CD4-positive, CD25-positive, alpha-beta regulatory T cell (primary cell): ENCODE measurements at places on chromosomes 5 and 9. TPM values are rescaled to one million over a fixed set of nuclear protein-coding genes. Genes with fewer than 3 reads are reported as not detected.

Gene C5
- total RNA-seq, result 1.5 TPM

Gene GARIN3
- not detected for total RNA-seq

Gene ROR2
- total RNA-seq, result 0.12 TPM

Gene NR2F1-AS1
- total RNA-seq, result not detected

Gene CEP72
- 12.3 TPM for total RNA-seq

Gene ABHD17B
- total RNA-seq, result 27.8 TPM

Gene CHSY3
- total RNA-seq, result not detected

- H3K4me1 ChIP-seq, result no peaks in the 10 kb centered on the region
- H3K36me3 ChIP-seq, result no peaks in the 10 kb centered on the region
- no peak overlapping the region for H3K4me3 ChIP-seq
These were observed 169.2 kb downstream of the EDIL3 start for GRCh38 chr5:84215521-84215920.

GRCh38 chr5:96790961-96791504 lies 16.7 kb downstream of the ERAP1 start:
- H3K36me3 ChIP-seq, result peaks cover 95% of the 10 kb centered on the region
- no peak overlapping the region for H3K4me3 ChIP-seq
- no peaks in the 10 kb centered on the region for H3K4me1 ChIP-seq
- H3K27me3 ChIP-seq, result no peaks in the 10 kb centered on the region
- H3K27ac ChIP-seq, result no peak overlapping the region

GRCh38 chr5:33637011-33637410 lies 196.2 kb downstream of the TARS1 start:
- DNase-seq, result no peak
- no peaks in the 10 kb centered on the region for H3K4me1 ChIP-seq
- H3K4me3 ChIP-seq, result no peak overlapping the region
- H3K27ac ChIP-seq, result no peak overlapping the region
- H3K36me3 ChIP-seq, result no peaks in the 10 kb centered on the region
- peaks cover 2% of the 10 kb centered on the region for H3K27me3 ChIP-seq

GRCh38 chr5:60161340-60161934 lies 267.9 kb upstream of the PDE4D start:
- H3K27me3 ChIP-seq, result no peaks in the 10 kb centered on the region
- no peak for DNase-seq
- no peak overlapping the region for H3K27ac ChIP-seq
- H3K36me3 ChIP-seq, result no peaks in the 10 kb centered on the region

- no peaks in the 10 kb centered on the region for H3K4me1 ChIP-seq
- no peak for DNase-seq
These were observed 54.7 kb upstream of the SIMC1 start for GRCh38 chr5:176183321-176184074.

GRCh38 chr9:98558575-98558974 lies 150.2 kb downstream of the GABBR2 start:
- no peaks in the 10 kb centered on the region for H3K27me3 ChIP-seq
- H3K27ac ChIP-seq, result no peak overlapping the region
- H3K4me1 ChIP-seq, result no peaks in the 10 kb centered on the region
- no peaks in the 10 kb centered on the region for H3K36me3 ChIP-seq
- H3K4me3 ChIP-seq, result no peak overlapping the region

- no peak overlapping the region for H3K27ac ChIP-seq
- no peak for DNase-seq
- H3K4me1 ChIP-seq, result no peaks in the 10 kb centered on the region
- H3K4me3 ChIP-seq, result no peak overlapping the region
These were observed 169.6 kb downstream of the ADCY2 start for GRCh38 chr5:7565559-7565958.

GRCh38 chr9:117405950-117406705 lies 8.7 kb downstream of the ASTN2 start:
- H3K27ac ChIP-seq, result no peak overlapping the region
- no peak overlapping the region for H3K4me3 ChIP-seq
- no peaks in the 10 kb centered on the region for H3K36me3 ChIP-seq

DNA sequence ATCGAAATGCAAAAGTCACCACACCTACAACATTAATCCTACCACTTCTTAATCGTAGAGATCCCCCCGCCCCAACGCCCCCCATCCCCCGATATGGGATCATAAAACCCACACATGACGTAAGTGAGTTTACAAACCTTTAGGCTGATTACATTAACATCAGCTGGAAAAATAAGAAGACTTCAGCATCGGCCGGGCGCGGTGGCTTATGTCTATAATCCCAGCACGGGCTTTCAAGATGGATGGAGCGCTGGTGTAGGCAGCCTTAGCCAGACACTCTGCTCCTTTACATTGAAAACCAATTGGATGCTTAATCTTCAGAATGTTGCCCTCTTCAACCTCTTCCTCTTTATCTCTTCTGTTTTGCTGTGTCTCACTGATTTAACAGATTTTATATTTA lies 1376.0 kb downstream of the MAT2B start:
- H3K27me3 ChIP-seq, result no peaks in the 10 kb centered on the region
- no peak overlapping the region for H3K27ac ChIP-seq
- DNase-seq, result no peak
- no peak overlapping the region for H3K4me3 ChIP-seq
- H3K36me3 ChIP-seq, result no peaks in the 10 kb centered on the region
- H3K4me1 ChIP-seq, result no peaks in the 10 kb centered on the region

GRCh38 chr5:157290156-157290980 lies 24.4 kb downstream of the CYFIP2 start:
- no peak for DNase-seq
- H3K27me3 ChIP-seq, result no peaks in the 10 kb centered on the region
- H3K36me3 ChIP-seq, result peaks cover 96% of the 10 kb centered on the region

- no peak for DNase-seq
- H3K27me3 ChIP-seq, result no peaks in the 10 kb centered on the region
- no peak overlapping the region for H3K4me3 ChIP-seq
- H3K4me1 ChIP-seq, result no peaks in the 10 kb centered on the region
- H3K36me3 ChIP-seq, result no peaks in the 10 kb centered on the region
These were observed 99.4 kb upstream of the MVB12B start for GRCh38 chr9:126226991-126227936.

DNA sequence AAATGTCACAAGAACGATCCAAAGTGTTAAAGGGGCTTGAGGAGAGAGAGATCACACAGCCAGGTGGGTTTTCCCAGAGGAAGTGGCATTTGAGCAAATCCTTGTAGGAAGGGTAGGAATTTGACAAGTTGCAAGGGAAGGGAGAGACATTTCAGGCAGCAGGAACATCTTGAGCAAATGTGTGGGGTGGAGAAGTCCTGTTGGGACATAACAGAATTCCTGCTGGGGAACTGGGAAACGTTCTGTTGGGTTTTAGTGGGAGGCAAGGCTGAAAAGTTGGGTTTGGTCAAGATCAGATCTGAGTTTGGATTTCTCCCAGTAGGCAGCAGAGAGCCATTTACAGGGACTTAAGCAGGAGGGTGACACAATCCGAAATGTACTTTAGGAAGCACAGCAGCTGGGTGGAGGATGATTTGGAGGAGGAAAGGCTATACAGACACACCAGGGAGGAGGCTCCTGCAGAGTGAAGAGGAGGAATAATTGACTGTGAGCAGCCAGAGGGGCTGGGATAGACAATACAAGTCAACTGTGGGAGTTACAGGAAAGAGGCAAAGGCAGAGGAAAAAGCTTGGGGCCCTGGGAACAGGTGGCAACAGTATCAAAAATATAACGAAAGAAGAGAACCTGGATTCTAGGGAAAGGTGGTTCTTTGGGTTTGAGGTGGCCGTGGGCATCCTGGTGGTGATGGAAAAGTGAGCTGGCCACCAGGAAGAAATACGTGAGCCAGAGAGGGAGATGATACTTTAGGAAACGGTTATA lies 3.1 kb upstream of the ZSWIM6 start:
- no peak for DNase-seq
- peaks cover 26% of the 10 kb centered on the region for H3K27me3 ChIP-seq
- peaks cover 17% of the 10 kb centered on the region for H3K4me1 ChIP-seq

- no peaks in the 10 kb centered on the region for H3K36me3 ChIP-seq
- no peak for DNase-seq
- H3K27me3 ChIP-seq, result no peaks in the 10 kb centered on the region
- no peak overlapping the region for H3K4me3 ChIP-seq
These were observed 13.4 kb downstream of the UBE2QL1 start for GRCh38 chr5:6461793-6462650.

GRCh38 chr5:136424835-136425584 lies 59.7 kb upstream of the TRPC7 start:
- no peak overlapping the region for H3K27ac ChIP-seq

GRCh38 chr9:133845440-133845839 lies 107.3 kb upstream of the SARDH start:
- H3K4me3 ChIP-seq, result no peak overlapping the region
- no peak overlapping the region for H3K27ac ChIP-seq
- no peaks in the 10 kb centered on the region for H3K27me3 ChIP-seq
- H3K4me1 ChIP-seq, result no peaks in the 10 kb centered on the region
- DNase-seq, result no peak
